Hippocampal formation (tissue), 2 donors: ENCODE measurements at places on chromosomes 7 and 10.

DNA sequence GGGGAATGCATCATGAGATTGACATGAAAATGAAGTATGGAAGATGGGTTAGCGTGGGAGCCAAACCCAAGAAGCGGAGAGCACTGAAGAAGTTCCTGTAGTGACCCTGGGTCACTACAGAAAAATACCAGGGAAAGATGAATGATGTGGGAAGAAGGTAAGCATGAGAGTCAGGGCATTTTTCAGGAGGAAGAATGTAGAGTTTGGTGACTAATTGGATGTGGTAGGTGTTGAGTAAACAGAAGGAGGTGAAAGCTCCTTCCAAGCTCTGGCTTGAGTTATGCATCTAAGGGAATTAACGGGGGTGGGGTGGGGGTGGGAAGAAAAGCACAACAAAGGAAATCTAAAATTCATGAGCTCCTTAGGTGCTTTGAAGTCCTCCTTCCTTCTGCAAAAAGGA lies 238.1 kb upstream of the AOAH start:
- no peak for DNase-seq

DNA sequence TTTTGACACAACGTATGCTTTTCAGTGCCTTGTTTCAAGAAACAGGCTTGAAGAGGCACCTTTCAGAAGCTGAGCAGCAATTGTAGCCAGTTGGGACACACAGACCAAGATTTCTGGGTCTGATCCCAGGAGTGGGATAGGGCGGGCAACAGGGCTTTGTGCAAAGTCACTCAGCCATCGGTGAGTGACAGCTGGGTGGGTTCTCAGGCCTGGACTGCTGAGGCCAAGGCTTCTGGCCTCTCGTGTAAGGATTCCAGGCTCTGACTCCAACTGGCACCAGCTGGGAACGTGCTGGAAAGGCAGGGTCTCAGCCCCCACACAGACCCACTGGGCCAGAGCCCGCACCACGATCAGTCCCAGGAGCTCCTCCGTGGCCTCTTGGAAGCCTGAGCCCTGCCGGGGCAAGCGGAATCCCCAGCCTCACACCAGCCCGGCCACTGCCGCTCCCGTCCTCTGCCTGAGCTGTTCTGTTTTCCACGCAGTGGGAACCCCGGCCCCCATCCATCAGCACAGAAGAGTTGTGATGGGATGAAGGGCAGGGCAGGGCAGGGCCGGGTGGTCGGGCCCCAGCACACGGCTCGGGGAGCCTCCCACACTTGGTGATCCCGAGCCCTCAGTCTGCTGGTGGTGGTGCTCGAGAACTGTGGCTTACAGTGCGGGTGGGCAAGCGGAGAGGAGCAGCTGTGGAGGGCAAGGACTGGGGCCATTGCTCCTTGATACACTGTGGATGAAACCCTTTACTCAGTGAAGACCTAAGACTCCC lies 46.8 kb downstream of the VIPR2 start:
- DNase-seq: peak; percentile 26

- no peak for DNase-seq
Measured at GRCh38 chr7:127900141-127900540, 131.1 kb downstream of the LRRC4 start.

DNA sequence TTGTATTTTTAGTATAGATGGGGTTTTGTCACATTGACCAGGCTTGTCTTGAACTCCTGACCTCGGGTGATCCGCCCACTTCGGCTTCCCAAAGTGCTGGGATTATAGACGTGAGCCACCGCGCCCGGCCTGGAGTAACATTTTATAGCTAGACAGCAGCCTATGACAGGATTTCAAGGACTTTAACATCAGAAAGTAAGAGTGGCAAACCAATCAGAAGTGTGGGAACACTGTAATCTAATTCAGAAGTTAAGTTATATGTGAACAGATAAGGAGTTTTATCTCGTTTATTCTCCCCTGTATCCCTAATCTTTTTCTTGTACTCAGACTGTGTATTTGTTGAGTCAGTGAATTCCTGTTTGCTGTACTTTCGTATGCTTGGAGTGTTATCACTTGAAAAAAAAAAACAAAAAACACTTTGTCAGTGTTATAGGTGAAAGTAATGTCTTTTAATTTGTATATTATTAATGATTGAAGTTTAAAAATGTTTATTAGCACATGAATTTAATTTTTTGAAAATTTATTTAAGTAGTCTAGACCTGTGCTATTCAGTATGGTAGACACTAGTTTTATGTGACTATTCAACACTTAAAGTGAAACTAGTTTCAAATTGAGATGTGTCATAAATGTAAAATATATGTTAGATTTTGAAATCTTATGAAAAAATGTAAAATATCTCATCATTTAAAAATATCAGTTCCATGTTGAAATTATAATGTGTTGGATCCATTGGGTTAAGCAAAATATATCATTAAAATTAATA lies 38.6 kb downstream of the RSBN1L start:
- no peak for DNase-seq

- DNase-seq: no peak
Measured at GRCh38 chr10:113087165-113088029, 137.3 kb downstream of the TCF7L2 start.

DNA sequence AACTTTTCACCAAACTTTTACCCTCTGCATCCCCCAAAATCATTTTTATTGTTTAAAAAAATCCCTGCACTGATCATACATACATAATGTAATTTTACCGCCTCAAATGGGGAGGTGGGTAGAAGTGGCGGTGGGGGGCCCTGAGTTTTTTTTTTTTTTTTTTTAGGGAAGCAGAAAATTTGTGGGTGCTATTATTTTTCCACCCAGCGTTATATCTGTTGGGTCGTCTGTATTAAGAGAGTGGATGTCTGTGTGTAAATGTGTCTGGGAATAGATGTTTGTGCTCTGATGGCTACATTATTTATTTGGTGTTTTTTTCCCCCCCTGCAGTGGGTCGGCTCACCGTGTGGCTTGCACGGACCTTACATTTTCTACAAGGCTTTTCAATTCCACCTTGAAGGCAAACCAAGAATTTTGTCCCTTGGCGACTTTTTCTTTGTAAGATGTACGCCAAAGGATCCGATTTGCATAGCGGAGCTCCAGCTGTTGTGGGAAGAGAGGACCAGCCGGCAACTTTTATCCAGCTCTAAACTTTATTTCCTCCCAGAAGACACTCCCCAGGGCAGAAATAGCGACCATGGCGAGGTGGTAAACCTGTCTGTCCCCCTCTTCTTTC lies 438 bp downstream of the ARID5B start:
- DNase-seq: peak; percentile 83

DNA sequence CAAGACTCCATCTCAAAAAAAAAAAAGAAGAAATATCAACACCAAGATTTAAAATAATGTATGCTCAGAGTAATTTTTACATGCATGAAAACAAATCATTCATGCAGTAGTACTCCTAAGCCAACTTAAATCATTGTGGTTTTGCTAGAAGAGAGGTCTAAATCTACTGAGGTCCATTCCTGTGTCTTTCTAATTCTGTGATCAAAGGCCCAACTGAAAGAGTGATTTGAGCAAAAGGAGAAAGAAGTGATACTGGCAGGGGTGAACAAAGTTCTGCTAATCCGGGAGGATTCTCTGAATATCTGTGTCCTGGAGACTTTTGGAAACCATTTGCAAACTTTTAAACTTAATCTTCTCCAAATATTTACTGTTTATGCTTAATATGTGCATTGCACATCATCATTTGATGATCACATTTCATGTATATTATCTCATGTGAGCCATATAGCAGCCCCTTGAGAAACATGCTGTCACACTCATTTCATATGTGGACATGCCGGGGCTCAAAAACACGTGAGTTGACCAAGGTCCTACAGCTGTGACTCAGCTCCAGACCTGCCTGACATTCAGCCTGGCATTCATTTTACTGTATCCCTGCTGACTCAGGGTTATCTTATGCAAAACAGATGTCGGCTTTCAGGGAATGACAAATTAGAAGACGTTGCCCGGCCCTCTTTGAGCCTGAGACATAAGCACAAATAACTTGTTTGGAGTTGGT lies 76.4 kb downstream of the FAM107B start:
- no peak for DNase-seq

GRCh38 chr10:95276367-95277200 lies 14.2 kb downstream of the PDLIM1 start:
- DNase-seq: no peak

GRCh38 chr7:143126146-143126545 lies 5.7 kb upstream of the PIP start:
- DNase-seq: no peak

DNA sequence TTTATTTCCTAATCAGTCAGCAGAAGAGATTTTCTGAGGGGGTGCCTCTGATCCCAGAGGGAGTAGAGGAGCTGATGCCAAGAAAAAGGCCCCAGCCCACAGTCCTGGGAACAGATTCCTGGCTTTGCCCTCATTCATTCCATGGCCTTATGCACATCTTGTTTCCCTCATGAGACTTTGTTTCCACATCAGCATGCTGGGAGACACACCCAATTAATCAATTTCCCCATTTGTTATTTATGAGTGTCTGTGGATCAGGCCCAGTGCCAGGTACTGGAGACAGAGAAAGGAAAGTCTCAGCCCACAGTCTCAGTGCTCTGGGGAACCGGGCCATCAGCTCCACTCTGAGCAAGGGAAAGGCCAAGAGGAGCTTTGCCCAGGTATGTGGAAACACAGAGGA lies 496.2 kb upstream of the ZMIZ1 start:
- DNase-seq: no peak

DNA sequence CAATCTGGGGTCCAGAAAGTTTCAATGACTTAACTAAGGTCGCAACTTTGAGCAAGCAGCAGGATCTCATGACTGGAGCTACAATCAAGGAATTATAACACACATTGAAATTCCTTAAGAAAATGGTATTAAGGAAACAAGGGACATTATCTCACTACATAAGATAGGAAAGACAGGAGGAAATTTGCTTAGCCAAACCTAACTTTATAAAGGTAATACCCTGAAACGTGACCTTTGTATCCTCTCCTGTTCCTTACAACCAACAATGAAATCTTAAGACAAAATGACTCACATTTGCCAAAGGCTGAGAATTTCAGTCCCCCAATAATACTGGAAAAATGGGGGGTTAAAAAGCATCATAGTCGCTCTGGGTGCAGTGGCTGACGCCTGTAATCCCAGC lies 218.9 kb upstream of the LYZL1 start:
- DNase-seq: no peak

DNA sequence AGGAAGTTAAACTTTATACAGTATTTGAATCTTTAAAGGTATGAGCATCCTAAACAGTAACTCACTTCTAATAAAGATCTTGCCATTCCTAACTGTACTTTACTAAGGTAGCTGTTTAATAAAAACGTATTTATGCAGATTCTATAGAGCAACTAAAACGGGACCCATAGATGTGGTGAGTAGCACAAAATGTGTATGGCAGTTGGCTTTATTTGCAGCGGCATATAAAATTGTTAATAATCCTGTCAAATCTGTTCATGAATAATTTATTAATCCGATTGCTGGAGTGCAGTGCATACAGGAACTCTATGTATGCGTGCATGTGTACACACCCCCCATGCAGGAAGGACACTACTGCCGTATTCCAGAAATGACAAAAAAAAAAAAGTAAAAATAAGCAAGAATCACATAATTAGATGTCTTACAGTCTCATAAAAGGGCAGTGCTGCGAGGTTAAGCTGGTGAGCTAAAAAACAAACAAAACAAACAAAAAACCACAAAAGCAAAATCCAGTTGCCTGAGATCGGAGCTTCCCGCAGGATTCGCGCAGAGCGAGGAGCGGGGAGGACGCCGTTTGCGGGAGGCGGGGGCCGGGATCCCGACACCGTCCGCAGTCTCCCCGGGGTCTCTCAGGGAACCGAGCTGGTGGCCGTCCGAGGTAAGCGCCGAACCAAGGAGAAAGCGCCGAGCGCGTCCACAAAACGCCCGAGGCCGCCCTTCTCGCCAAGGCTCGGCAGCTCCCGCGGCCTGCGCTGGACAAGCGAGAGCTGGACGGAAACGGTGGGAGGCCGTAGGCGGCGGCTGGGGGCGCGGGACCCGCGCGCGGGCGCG lies 518 bp upstream of the COMMD3 start:
- no peak for DNase-seq

DNA sequence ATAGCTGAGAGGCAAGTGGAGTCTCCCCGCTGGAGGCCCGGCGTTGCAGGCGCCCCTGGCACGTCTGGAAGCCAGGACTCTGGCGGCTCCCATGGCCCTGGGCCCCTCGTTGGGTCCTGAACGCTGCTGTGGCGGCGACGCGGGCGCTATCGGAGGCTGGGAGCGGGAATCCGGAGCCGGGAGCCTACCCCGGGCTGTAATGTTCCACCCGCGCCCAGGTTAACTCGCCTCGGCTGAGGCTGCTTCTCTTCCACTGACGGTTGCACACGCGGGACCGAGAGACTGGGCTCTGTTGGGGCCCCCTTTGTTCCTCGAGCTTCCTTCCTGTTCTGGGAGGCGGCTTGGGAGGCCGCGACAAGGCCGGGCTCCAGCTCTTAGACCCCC lies 1.3 kb upstream of the HOXA5 start:
- DNase-seq: no peak

- no peak for DNase-seq
Measured at GRCh38 chr10:60488111-60488669, 98.5 kb upstream of the ANK3 start.

DNA sequence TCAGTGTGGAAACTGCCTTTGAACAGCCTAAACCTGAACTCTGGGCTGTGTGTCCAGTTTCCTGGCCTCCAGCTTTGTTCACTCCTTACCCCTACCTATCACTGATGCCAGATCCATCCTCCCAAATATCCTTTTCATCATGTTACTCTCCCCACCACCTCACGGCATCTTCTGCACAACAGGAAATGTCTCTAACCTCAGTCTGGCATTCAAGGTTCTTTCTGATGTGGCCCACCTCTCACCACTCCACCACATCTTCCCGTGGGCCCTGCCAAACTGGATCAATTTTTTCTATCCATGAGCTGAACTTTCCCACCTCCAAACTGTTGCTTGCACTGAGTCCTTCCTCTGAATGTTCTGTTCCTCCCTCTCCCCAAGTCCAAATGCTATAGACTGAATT lies 35.8 kb upstream of the MAP3K8 start:
- no peak for DNase-seq

DNA sequence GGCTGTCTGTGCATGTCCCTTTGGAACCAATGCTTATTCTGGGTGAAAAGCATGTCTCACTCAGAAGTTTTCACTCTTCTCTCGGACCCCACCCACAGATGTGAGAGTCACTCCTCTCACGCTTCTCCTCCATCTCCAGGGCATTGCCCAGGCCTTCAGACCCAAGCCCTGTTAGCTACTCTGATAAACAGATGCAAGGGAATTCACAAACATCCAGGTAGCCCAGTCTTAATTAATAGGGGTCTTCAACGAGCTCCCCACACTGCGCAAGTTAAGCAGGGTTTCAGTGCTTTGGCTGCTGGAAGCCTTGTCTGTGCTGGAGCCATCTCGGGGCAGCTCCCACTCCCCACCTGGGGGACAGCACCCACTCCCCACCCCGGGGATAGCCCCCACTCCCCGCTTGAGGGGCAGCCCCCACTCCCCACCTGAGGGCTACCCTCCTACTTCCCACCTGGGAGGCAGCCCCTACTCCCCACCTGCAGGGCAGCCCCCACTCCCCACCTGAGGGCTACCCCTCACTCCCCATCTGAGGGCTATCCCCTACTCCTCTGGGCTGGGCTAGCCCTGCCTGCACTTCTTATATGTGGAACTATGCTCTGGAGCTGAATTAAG lies 8.7 kb downstream of the PKD1L1 start:
- no peak for DNase-seq

- DNase-seq: no peak
Measured at GRCh38 chr10:118570591-118570990, 24.9 kb downstream of the PRLHR start.
